ENCODE measurements at places on chromosomes 11 and 22. TPM values are rescaled to one million over a fixed set of nuclear protein-coding genes. Genes with fewer than 3 reads are reported as not detected.

The SOX6 gene
- 1.00 TPM for total RNA-seq

The KCNJ11 gene
- total RNA-seq: not detected

The CBLIF gene
- total RNA-seq: not detected

The EMID1 gene
- 1.00 TPM for total RNA-seq

The FGF3 gene
- not detected for total RNA-seq

The TCN2 gene
- total RNA-seq: 2.0 TPM

The KIAA1671 gene
- total RNA-seq: 0.83 TPM

The FJX1 gene
- 10.4 TPM for total RNA-seq
